ENCODE measurements at places on chromosomes 6 and 20. TPM values are rescaled to one million over a fixed set of nuclear protein-coding genes. Genes with fewer than 3 reads are reported as not detected.
A peak's percentile ranks its signal among the peaks of the same experiment; 100 is the strongest.

The PSORS1C1 gene
- total RNA-seq, result 1.4 TPM

DNA sequence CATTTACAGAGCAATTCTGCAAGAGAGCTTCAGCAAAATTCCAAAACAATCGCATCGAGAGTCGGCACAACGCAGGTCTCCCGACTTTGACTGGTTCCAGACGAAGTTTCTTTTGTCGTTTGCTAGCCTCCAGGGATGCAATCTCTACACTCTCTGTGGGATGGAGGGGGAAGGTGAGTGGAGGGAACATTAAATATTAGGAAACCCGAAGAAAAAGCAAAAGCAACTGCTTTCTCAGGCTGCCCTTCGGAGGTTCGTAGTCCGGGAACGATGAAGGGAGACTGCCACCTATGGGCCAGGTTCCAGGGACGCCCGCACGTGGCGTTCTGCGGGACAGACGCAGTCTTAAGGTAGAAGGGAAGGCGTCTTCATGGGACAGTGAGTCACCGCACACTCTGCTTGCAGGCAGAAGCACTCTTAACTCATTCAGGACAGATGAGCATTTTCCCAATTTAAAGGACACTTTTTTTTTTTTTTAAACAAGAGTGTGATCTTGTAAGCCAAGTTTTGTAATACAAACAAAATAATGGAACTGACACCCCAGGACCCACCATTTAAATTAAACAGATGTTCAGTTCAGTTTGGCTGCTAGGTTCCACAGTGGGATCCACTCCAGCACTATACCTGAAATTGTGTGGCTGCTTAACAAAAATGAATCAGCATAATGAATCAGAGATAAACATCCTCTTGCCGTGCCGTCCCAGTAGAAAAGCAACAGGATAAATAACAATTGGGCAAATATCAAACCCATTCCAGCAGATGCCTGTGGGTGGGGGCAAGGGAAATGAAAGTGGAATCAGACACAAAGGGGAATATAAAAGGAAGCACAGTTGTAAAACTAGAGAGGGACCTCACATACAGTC, 65.8 kb upstream of the ARMC2 start:
- DNase-seq, result peak; percentile 87

GRCh38 chr6:109225946-109226345, 130.6 kb downstream of the CEP57L1 start:
- no peak for DNase-seq

GRCh38 chr20:53718142-53719021, 124.7 kb upstream of the ZNF217 start:
- no peak for DNase-seq

DNA sequence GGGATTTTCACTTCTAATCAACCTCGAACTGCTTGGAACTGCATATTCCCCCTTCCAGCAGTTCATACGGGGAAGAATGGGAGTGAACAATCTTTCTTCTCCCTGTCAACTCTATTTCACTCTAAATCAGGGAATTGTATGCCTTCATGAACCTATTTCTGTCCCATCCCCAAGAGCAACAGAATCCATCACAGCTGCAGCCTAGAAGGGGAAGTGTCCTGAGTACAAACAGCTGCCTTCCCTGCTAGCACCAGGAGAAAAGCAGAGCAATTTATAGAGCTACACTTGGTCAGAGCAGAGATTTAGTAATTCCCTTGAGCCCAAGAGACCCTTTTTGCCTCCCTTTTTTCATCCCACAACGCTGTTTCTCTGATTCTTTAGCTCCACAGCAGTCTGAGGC, 208.4 kb downstream of the ADGRG6 start:
- no peak for DNase-seq

GRCh38 chr6:101722991-101723579, 329.6 kb downstream of the GRIK2 start:
- no peak for DNase-seq

The SMOC2 gene
- total RNA-seq, result 3.8 TPM

- DNase-seq, result no peak
Observed at GRCh38 chr6:43980004-43980795, 147.1 kb downstream of the MRPL14 start.

GRCh38 chr6:84808491-84809061, 44.2 kb upstream of the TBX18 start:
- no peak for DNase-seq

DNA sequence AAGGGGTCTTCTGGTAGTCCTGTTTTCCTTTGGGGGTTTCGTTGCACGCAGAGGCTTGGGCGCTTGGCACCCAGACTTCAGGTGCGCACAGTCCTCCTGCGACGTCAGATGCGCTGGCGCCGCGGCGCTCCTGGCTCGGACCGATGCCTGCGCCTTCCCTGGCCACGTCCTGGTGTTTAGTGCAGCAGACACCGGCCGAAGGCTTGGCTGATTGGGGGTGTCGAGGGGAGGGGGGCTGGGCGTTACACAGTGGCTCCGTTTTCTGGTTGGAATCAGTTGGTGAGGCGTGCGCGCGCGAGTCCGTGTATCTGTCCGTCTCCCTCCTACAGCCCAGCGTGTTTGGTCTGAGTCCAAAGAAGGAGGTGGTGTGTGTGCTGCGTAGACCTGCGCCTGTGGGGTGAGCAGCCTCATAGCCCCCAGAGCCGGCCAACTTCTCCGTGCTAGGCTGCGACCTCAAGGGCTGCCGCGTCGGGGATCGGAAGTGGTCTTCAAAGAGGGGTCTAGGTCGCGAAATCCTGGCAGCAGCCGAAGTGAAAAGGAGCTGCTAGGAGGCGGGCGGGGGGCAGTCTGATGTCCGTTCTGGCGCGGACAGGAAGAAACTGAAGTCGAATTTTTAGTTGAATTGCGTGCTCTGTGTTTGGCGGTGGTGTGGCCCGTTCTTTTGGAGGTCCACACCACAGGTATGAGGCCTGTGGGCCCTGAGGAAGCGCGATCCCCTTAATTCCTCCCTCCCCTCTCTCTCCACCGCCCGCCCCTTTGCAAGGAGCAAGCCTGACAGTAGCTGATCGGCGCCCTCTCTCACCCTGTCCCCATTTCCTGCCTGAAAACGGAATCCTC, 1.5 kb downstream of the SYNDIG1 start:
- DNase-seq, result no peak

GRCh38 chr6:52346503-52346902, 15.4 kb upstream of the PAQR8 start:
- DNase-seq, result no peak

The HCRTR2 gene
- not detected for total RNA-seq

GRCh38 chr6:137767911-137768690, 99.0 kb upstream of the TNFAIP3 start:
- no peak for DNase-seq

- DNase-seq, result no peak
Observed at GRCh38 chr6:82614518-82614917, 250.9 kb downstream of the TPBG start.

The PI16 gene
- 0.23 TPM for total RNA-seq

DNA sequence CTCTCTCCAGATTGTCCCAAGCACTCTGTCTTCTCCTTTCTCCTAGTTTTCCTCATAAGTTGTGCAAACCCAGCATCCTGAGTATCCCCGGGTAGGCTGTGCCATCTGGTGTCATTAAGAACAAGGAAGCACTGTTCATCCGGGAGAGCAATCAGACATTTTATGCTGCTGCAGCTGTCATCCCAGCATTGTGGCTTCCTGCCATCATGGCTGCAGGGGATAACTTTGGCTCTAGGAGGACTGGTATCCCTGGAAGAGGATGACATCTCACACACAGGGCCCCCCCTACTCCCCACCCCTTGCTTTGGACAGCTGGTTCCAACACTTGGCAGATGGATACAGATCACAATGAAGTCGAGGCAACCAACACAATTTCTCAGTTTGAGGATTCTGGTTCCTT, 1195.1 kb upstream of the MAP3K7 start:
- no peak for DNase-seq

The NHSL1 gene
- total RNA-seq, result 8.1 TPM

DNA sequence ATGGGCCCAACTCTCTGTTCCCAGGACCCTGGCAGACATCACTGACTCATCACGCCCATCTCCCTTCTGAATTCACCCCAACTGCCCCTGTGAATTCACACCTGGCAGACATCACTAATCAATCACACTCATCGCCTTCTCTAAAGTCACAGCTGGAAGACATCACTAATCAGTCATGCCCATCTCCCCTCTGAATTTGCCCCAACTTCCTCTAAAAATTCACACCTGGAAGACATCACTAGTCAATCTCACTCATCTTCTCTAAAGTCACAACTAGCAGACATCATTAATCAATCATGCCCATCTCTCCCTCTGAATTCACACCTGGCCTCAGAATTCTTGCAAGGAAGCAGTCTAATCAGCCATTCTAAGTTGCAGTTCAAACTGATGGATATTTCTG, 111.1 kb downstream of the FOXA2 start:
- no peak for DNase-seq

The SHLD1 gene
- 3.2 TPM for total RNA-seq

The SIM1 gene
- total RNA-seq, result 3.8 TPM

DNA sequence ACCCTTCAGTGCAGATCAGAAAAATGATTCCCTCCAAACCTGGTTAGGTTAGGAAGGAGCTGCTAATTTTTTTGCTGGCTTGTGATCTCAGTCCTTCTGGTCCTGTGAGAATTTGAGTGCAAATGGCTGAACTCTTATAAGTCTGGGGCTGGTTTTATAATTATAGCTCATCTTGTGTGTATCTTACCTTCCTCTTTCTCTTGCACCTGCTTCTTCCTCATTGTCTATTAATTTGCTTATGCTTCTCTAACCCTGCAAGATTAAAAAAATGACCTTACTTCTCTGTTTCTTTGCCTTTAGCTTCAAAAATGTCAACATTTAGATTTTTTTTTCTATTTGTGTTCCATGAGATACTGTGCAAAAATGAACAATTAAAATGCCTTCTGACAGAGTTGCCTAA, 576.2 kb downstream of the DHX35 start:
- no peak for DNase-seq

DNA sequence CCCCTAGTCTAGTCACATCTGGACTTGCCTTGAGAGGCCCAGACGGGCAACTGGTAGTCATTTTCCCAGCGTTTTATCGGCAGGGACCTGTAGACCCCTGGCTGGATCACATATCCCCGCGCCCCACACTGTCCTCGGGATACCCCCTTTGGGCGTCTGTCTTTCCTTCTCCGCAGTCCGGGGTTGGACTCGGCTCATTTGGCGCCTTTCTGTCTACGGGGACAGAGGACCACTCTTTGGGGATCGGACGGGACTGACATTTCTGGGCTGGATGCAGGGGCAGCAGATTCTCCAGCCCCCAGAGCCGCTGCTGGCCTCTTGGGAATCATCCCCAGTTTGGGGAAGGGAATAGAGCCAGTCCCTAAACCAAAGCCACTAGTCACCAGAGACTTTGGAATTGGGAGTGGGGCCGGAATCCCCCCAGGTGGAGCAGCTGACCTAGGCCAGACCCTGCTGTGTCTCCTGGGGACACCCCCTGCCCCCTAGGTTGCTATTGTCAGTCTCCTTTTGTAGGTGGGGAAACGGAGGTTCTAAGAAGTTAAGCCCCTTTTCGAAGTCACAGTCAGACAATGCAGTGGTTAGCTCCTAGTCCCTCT, 734 bp downstream of the FAM110A start:
- no peak for DNase-seq

DNA sequence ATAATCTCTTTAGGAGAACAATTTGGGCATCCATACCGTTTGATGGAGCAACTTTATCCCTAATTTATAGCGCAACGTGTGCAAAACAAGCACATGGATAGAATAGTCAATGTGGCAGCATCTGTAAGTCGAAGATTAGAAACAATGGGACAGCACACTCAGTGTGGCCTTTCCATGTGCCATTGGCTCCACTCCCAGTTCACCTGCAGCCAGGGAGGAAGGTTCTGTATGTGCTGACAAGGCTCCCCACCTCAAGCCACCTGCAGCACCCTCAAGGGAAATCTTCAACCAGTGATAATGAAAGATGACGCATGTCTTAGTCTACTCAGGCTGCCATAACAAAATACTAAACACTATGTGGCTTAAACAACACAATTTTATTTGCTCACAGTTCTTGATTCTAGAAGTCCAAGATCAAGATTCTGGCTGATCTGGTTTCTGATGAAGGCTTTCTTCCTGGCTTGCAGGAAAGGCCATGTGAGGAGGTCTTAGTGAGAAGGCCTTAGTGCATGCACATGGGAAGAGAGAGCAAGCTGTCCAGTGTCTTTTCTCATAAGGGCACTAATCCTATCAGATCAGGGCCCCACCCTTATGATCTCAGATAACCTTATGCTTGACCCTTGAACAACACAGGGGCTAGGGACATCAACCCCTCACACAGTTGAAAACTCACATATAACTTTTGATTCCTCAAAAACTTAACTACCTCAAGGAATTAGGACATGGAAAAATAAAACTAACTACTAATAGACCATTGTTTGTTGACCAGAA, 34.9 kb upstream of the SHLD1 start:
- DNase-seq, result no peak

Data from pancreas (tissue), 10 donors.